ENCODE measurements at places on chromosomes 2 and 18. TPM values are rescaled to one million over a fixed set of nuclear protein-coding genes. Genes with fewer than 3 reads are reported as not detected.

Gene IL1B
- 41.0 TPM for total RNA-seq

Gene TEKT4
- not detected for total RNA-seq

Gene KIAA2012
- total RNA-seq = not detected

Gene ATP6V1B1
- not detected for total RNA-seq

Gene EVX2
- not detected for total RNA-seq

Gene ZNF236
- 5.3 TPM for total RNA-seq

Gene ANKRD30B
- total RNA-seq = not detected

Gene CRYBA2
- total RNA-seq = not detected

Gene CNPPD1
- 44.2 TPM for total RNA-seq

Gene TUBB8B
- not detected for total RNA-seq

Gene EVA1A
- 4.6 TPM for total RNA-seq

Gene TMEM17
- total RNA-seq = 1.1 TPM

Gene SLC25A12
- total RNA-seq = 7.2 TPM

Gene TTC39C
- total RNA-seq = 16.0 TPM

Gene CYP27A1
- total RNA-seq = 0.13 TPM

Gene MATN3
- total RNA-seq = 1.0 TPM

Gene FSIP2
- total RNA-seq = 0.26 TPM

Gene SGO2
- total RNA-seq = 0.79 TPM

Gene SERPINB10
- 0.79 TPM for total RNA-seq

Gene GKN2
- total RNA-seq = not detected

Gene TEX44
- not detected for total RNA-seq

Gene DSC2
- 49.0 TPM for total RNA-seq

Gene UGT1A1
- 1.5 TPM for total RNA-seq

Gene COL3A1
- 43.4 TPM for total RNA-seq

Gene CRYGD
- not detected for total RNA-seq

Gene E2F6
- total RNA-seq = 9.1 TPM

Gene GPAT2
- total RNA-seq = 0.26 TPM

Gene INPP5D
- 24.1 TPM for total RNA-seq

Gene RAB1A
- total RNA-seq = 114 TPM

Gene SAG
- total RNA-seq = not detected

Gene PSMA8
- total RNA-seq = not detected

Gene FIGN
- total RNA-seq = 1.4 TPM

Gene NPAS2
- 8.2 TPM for total RNA-seq

Gene ZNF396
- 0.79 TPM for total RNA-seq

Gene NAT8
- not detected for total RNA-seq

Gene TSPYL6
- total RNA-seq = not detected

Gene PID1
- total RNA-seq = 9.5 TPM

Gene CD8B
- not detected for total RNA-seq

Gene TFPI
- total RNA-seq = 0.64 TPM

Gene FOXD4L1
- total RNA-seq = 0.13 TPM

Gene GALR1
- total RNA-seq = not detected

Gene TNFRSF11A
- under 0.01 TPM for total RNA-seq

Gene CDH19
- total RNA-seq = under 0.01 TPM

Gene TTR
- not detected for total RNA-seq

Gene GPR39
- 7.1 TPM for total RNA-seq

Gene CCDC68
- 4.2 TPM for total RNA-seq

Gene C2orf78
- not detected for total RNA-seq

Gene MBOAT2
- 93.3 TPM for total RNA-seq

Gene CLEC4F
- not detected for total RNA-seq

Gene CXCR1
- total RNA-seq = not detected

Gene NT5C1B
- total RNA-seq = not detected

Gene CD8B2
- not detected for total RNA-seq

Gene OSR1
- 1.7 TPM for total RNA-seq

Gene CNDP1
- not detected for total RNA-seq

Gene ARHGEF4
- total RNA-seq = 107 TPM

Gene REG1A
- not detected for total RNA-seq

Gene AKAIN1
- total RNA-seq = not detected

Gene CRYGC
- not detected for total RNA-seq

Gene ZDBF2
- 7.7 TPM for total RNA-seq

Measured in bronchial epithelial cell (primary cell).